GM12892 (cell line): ENCODE measurements at places on chromosomes 2 and 18.

GRCh38 chr2:69934614-69934908 lies 19.7 kb downstream of the MXD1 start:
- DNase-seq = no peak

GRCh38 chr2:160368988-160369930 lies 124.3 kb downstream of the RBMS1 start:
- DNase-seq = no peak

GRCh38 chr2:98155716-98156115 lies 68.7 kb downstream of the VWA3B start:
- DNase-seq = no peak

DNA sequence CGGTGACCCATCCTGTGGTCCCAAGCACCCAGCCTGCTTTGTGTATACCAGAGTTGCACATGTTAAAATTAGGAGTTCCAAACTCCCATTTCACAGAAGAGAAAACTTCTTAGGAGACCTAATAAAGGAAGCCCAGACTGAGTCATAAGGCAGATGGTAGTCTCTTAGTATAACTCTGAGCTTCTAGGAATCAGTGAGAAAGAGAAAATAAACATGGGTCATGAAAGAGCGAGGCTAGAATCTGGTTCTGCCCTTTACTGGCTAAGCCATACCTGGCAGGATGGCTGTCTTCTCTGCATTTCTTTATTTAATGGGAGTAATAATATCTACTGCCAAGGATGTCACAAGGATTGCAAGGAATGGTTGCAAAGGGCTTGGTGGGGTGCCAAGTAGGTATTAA lies 101.2 kb upstream of the TRIB2 start:
- no peak for DNase-seq

- no peak for DNase-seq
Measured at GRCh38 chr18:80183273-80184050, 63.9 kb downstream of the PARD6G start.

DNA sequence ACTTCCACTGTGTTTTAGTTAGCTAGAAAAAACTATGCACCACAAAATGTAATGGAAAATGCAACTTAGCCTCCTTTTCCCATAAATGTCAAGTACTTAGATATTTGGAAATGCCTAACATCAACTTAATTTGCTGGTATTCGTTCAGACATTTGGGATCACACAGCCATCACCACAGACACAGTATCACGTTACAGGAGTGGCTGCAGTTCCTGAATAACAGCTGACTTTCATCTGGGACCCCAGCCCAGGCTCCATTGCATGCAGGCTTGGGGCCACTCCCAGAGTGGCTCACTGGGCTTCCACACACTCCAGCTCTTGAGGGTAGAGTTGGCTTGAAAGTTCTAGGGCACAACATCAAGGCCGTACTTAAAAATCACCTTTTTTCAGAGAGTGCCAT lies 9.3 kb downstream of the TMEM182 start:
- DNase-seq = no peak
